ENCODE measurements at places on chromosomes 12 and 14.

GRCh38 chr12:75954041-75954440, 77.5 kb downstream of the PHLDA1 start:
- no peak for DNase-seq

DNA sequence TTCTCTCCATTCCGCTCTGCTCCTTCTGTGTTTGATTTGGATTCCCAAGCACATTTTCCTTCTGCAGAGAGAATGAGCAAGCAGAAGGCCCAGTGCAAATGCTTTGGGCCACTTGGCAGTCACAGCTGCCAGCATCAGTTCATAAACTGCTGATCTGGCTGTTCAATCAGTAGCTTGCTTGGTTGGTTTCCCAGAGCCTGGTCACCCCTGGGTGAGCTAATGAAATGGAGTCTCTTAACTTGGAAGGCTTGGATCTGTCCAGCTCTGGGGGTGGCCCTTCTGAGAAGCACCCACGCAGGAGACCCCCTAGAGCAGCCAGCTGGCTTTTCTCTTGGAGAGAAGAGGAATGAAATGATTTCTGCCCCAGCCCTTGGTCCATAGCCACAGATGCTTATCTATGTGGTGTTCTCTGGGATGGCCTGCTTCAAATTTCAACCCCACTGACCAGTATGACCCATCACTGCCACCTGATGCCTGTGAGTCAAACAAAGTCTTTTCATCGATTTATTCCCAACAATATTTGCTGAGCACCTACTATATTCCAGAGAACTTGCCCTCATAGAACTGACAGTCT, 30.3 kb downstream of the FAIM2 start:
- DNase-seq, result no peak

GRCh38 chr12:58695263-58695662, 225.0 kb downstream of the LRIG3 start:
- DNase-seq, result no peak

DNA sequence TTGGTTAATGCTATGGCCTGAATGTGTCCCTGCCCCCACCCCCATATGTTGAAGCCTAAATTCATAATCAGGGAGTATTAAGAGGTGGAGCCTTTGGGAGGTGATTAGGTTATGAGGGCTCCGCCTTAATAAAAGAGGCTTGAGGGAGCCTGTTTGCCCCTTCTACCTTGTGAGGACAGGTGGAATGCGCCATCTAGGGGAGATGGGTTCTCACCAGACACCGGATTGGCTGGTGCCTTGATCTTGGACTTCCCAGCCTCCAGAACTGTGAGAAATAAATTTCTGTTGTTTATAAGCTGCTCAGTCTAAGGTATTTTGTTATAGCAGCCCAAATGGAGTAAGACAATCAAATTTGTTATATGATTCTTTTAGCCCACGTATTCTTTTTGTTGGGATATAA, 148.3 kb downstream of the PTCSC3 start:
- no peak for DNase-seq

- DNase-seq, result no peak
These were observed 239.5 kb upstream of the DCN start for GRCh38 chr12:91422127-91422526.

GRCh38 chr14:101177301-101177971, 273.9 kb upstream of the RTL1 start:
- DNase-seq, result no peak

- DNase-seq, result no peak
These were observed 15.3 kb downstream of the VPS37B start for GRCh38 chr12:122880668-122881067.

DNA sequence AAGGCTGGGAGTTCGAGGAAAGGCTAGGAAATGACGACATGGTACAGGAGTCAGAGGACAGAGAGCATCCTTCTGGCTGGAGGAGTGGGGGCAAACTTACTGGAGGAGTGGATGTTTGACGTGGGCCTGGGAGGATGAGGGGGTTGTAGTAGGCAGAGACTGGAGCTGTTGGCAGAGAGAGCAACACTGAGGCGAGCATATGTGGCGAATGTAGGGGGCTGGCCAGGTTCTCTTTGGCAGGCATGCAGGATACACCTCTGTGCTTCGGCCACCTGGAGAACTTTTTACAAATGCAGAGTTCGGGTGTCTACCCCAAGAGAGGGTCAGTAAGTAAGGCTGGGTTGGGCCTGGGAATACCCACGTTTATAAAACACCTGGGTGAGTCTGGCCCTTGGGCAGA, 385.7 kb downstream of the FUT8 start:
- DNase-seq, result no peak

GRCh38 chr12:53199700-53200099, 7.4 kb downstream of the ITGB7 start:
- no peak for DNase-seq

DNA sequence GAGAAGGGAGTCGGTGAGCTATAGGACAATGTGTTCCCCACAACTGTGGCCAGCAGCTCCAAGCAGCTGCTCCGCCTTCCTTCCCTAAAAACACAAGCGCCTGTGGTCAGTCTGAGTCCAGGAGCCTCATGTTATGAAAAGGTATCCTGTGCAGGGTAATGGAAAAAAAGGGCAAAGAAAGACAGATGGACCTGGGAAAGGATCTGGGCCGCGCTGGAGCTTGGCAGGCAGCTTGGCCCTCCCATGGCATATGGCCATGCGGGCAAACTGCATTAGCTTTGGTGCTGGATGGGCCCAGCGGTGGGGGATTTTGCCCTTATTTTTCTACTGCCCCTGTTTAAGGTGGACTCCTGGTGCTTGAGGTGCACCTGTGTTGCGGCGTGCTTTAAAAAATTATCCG, 23.7 kb upstream of the CHST11 start:
- DNase-seq, result no peak

DNA sequence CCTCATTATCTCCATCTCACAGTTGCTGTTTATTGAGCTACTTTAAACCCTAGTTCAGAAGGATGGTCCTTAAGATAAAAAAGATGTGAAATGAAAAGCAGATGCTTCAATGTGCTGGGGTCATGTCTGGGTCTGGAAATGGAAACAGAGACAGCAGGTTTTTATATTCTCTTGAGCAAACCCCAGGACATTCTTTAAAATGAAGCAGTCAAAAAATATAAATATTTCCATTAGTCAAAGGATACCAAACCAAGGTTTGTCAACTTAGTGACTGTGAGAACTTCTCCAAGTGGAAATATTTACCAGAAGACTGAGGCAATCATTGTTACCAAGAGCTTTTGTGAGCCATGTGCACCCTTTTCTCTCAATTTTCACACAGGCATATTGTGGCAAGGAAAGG, 102.5 kb upstream of the DIO2 start:
- DNase-seq, result no peak

DNA sequence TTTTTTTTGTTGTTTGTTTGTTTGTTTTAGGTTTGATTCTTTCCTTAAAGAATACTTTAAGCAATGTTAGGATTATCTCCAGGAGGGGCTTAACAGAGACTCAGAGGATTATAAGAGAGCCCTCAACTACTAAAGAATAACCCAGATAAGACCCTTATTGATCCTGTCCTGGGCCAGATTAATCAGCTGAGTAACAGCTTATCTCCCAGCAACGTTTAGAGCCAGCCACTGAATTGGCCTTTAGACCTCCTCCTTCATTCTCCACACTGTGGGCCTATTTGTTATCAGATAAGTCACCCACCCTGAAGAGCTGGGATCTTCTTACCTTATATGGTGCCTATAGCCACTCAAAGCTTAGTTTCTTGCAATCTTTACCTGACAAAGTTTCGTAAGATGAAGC, 71.1 kb downstream of the FIGNL2 start:
- no peak for DNase-seq

GRCh38 chr12:93091886-93092648, 163.0 kb upstream of the EEA1 start:
- DNase-seq, result peak; percentile 98

DNA sequence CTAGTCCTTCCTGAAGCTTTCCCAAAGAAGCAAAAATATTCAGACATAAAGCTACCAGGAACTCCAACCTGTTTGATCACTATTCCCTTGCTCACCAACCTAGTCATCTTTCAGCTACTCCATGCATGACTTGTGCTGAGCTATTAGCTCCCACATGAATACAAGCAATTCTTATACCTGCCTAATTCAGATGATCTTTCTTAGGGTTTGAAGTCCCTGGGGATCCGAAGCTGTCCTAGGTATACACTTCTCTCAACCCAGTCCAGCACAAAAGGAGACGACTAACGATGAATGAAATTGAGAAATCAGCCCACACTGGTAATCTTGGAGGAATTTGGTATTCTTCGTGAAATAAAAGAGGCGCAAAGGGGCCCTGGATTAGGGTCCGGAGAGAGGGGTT, 631 bp upstream of the PTGR2 start:
- DNase-seq, result no peak

DNA sequence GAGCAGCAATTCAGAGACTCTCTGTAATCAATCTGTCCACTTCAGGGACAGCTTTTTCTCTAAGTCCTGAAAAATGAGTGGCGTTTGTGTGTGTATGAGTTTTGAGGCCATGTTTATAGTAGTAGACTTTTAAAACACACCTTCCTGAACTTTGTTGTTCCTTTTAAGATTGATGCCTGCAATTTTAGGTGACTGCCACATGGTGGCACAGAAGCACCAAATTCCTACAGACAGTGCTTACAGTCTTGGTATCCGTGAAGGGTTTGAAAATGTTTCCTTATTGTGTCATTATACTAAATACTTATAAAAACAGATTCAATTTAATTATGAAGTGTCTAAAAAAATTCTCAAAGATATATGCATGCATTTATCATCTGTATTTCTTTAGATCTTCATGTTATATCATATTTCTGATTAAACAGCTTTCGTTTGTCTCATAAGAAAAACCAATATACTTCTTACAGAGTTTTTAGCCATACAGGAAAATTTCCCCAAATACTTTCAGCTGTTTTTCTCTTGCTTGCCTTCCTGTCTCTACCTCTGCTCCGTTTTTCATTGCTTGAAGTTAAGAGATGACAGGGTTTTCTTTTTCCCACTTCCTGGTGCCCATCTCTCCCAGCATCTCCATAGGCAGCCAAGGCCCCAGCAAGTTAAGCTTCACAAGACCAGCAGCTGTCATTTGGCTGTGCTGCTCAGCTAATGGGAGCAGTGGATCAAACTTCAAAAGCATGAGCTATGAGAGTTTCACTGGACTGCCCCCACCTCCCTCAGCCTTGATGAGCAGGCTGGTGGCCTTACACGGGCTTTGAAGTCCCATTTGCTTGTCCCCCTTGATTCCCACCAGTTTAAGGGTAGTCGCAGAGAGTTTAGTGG, 259.6 kb downstream of the AKAP6 start:
- DNase-seq, result no peak

DNA sequence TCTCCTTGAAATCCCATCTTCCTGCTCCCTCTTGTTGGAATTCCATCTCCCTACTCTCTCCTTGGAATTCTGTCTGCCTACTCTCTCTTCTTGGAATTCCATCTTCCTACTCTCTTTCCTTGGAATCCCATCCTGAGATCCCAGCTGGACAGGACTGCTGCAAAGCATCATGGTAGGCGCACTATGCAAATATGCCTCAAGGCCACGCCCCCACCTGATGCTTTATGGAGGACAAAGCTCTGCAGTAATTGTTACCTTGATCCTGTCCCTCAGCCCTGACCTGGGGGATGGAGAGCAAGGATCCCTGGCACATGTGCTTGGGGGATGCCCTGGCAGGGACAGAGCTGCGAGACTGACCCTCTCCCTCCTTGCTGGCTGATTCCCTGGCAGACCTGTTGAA, 185.6 kb downstream of the TBX5 start:
- DNase-seq, result no peak

Data from NCI-H1417 treated with DMSO at 0.1 percent for 48 hours (cell line).